Caki2 (cell line): ENCODE measurements at places on chromosomes 5 and 9.

DNA sequence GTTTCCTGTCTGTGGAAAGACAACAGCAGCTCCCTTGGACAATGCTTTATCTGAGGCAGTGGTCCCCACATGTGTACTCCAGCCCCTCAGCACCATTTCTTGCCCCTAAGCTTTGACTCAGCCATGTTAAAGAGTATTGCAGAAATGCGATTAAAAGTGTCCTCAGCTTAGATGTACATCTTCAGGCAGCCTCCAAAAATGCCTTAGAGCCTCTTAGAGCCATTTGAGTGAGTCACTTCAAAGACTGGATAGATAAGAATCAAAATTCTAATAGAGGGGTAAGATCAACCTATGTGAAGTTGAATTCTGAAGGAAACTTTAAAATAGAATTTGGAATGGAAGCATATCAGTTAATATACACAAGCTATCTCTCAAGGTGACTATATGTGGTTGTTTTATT, 296.3 kb downstream of the ADAMTS6 start:
- DNase-seq = no peak

- no peak for DNase-seq
Measured at GRCh38 chr5:943201-943917, 50.7 kb downstream of the TRIP13 start.

DNA sequence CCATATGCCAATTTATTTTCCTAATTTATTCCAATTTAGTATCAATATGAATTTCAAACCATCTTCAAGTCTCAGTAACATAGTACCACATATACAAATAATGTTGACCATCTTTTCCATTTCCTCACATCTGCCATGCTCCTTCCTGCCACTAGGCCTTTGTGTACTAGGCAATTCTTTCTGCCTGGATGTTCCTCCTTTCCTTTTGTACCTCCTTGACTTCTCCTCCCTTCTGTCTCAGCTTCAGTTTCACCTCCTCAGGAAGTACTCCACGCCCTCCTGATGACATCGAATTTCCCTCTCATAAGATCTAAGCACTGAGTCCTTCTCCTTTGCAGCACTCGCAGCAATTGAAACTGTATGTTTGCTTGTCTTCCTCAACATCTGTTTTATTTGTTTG, 53.9 kb downstream of the MEF2C start:
- no peak for DNase-seq

DNA sequence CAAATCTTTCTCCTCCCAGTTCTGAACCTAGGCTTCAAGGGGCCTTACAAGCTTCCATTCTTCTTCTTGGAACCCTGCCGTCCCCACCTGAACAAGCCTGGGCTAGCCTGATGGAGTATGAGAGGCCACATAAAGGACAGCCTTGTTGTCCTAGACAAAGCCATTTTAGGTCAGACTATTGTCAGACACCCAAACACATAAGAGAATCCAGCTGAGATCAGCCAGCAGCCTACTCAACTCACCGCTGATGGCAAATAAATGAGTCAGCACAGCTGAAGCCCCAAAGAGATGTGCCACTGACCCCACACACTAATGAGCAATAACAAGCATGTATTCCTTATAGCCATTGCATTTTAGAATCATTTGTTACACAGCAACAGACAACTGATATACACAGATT, 33.8 kb downstream of the SVEP1 start:
- DNase-seq = peak; percentile 51

DNA sequence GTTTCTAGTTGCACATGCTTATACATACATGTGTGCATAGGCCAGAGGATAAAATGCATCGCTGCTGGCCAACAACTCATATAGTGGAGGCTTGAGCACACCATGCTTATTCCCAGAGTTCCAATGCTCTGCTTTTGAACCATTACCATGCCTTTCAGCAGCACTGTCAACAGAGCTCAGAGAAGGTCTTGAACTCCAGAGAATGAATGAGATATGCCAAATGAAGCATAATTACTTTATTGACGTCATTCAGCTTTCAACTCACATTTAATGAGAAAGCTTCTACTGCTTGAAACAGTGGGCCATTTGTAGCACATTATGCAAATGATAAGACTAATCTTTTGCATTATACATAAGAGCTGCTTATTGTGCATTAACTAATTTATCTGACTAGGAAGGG, 765.3 kb upstream of the GRAMD2B start:
- DNase-seq = no peak

- no peak for DNase-seq
Measured at GRCh38 chr9:37295178-37295577, 127.3 kb upstream of the GRHPR start.

- DNase-seq = peak; percentile 63
Measured at GRCh38 chr5:76337953-76338451, 65.1 kb upstream of the IQGAP2 start.

GRCh38 chr9:113502427-113503034, 39.0 kb downstream of the RGS3 start:
- DNase-seq = no peak

DNA sequence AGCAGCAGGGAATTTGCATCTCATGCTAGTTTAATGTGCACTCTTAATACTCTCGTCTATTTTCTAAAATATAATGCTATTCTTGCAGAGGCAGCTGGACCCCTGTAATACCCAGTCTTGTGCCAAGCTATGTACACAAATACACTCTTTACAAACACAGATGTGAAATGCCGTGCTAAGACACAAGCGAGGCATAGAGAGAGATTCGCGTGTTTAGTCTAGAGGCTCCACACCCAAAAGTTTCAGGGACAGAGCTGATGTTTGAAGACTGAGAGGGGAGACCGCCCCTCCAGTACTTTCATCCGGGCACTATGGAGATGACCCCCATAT, 1.2 kb downstream of the DPYSL3 start:
- peak; percentile 42 for DNase-seq

GRCh38 chr9:107237873-107238272, 45.2 kb upstream of the RAD23B start:
- DNase-seq = no peak

DNA sequence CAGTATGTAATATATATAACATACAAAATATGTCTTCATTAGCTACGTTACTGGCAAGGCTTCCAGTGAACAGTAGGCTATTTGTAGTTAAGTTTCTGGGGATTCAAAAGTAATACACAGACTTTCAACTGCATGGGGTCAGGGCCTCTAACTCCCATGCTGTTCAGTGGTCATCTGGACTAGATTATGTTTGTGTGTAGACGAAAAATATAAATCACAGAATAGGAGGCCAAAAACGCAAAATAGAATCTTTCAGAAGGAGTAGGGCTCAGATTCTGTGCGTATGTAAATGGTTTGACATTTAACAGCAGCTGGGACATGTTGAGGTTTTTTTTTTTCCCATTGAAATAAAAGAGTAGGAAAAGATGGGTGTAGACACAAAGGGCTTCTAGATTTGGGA, 1048.7 kb upstream of the WWC1 start:
- DNase-seq = no peak

- no peak for DNase-seq
Measured at GRCh38 chr5:60346393-60346792, 353.6 kb downstream of the DEPDC1B start.

GRCh38 chr9:94212091-94212490, 47.0 kb upstream of the ZNF169 start:
- no peak for DNase-seq

GRCh38 chr5:385321-385720, 57.7 kb upstream of the EXOC3 start:
- no peak for DNase-seq

GRCh38 chr5:93674866-93675459, 66.4 kb downstream of the POU5F2 start:
- DNase-seq = no peak

DNA sequence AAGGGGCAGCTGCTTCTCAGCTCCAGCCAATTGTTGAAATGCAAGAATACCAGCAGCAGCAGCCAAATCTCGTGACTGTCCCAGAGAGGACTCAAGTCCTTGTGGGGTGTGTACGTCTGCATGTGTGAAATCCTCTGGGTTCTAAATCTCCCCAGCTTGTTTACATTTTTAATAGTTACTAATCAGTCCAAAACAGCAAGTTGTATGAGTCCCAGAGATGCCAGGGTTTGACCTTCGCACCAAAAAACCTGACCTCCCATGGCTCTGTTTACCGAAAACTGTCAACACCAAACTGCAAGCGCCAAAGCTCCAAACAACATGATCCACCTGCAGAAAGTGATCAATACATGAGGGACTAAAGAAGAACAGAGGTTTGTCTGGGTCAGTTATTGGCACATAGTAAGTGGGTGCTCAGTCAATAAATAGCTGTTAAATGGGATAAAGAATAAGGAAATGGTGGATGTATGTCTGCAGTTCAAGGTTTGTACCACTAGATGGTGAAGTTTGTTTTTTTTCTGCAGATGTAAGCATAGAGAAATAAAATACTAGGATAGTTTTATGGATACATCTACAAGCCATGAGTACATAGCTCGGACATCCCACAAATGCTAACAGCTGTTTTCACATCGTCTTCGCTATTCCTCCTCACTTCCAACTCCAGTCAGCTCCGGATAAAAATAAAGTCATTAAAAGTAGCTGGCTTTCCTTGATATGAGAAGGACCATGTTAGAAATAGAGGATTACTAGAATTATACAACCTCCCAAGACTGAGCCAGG, 85.3 kb upstream of the ADRB2 start:
- peak; percentile 53 for DNase-seq

DNA sequence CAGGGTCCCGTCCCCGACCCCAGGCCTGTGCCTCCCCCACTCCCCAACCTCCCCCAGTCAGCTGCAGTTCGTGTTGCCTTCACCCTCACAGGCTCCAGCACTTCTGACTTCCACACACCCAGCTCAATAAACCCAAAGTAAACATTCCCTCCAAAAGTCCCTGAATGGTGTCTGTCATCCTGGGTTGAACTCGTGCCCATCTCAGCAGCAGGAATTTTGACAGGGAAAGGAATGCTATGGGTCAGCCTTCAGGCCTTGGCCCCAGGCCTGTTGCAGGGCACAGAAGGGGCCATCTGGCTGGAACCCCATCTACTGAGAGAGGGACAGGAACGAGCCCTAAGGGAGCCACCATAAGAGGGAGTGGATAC, 29.6 kb upstream of the CNOT6 start:
- no peak for DNase-seq

DNA sequence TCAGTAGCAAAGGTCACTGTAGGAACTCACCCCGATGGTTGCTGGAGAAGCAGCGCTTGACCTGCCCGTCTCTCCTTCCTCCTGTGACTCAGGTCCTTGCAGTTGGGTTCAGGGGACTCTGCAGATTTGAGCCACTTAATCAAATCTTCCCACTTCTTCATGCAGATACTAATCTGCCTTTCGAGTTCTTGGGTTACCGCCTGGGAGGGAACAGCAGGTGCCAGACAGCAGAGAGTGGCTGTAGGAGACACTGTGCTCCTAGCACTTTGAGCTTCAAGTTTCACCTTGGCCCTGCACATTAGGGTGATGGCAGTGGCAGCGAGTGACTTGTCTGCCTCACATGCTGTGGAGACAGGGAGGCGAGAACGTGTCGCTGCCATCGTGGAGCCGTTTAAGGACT, 478.3 kb downstream of the PSAT1 start:
- DNase-seq = no peak

- no peak for DNase-seq
Measured at GRCh38 chr9:113935677-113936380, 59.7 kb downstream of the ZNF618 start.

DNA sequence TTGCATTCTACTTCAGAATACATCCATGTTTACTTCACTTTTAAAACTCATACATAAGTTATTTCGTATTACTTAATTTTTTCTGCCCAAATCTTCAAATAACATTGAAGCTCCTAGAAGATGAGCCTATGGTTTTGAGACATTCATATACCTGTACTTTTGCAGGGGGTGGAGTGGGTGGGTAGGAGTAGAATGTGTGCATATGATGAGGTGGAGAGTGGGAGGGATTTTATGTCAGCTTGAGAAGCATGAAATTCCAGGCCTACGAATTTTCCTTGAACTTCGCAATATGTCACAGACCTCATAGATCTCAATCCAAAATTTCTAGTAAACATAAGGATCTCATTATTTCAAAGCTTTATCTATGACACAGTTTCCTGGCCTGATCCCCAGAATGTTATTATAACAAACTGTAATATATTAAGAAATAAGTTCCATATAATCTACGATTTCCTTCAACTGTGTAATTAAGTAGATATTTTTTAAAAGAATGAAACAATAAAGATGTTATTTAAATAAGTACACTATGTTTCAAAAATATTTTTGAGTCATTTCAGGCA, 19.7 kb upstream of the MOB3B start:
- no peak for DNase-seq

DNA sequence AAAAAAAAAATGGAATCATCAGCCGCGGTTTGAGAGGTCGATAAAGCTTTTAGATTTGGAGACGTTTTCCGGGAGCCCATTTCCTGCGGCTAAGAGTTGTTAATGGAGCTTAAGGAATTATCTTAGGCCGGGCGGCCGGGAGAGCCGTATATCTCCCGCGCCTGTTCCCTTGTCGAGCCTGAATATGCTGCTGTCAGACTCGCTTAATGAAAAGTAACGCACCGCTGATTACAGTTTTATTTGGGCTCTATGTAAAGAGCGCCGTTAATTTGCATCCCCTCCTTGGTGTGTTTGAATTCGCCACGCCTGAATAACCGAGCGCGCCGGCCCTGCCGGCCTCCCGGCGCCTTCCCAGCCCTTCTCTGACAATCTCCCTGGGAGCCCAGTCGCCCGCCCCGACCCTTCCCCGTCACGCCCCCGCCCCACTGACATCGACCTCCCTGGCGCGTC, 7.9 kb downstream of the IRX4 start:
- no peak for DNase-seq

- no peak for DNase-seq
Measured at GRCh38 chr5:74127381-74128320, 501.7 kb downstream of the ARHGEF28 start.

- DNase-seq = no peak
Measured at GRCh38 chr5:160303690-160304089, 8.7 kb downstream of the CCNJL start.

- DNase-seq = no peak
Measured at GRCh38 chr9:98977246-98977714, 33.6 kb downstream of the COL15A1 start.

DNA sequence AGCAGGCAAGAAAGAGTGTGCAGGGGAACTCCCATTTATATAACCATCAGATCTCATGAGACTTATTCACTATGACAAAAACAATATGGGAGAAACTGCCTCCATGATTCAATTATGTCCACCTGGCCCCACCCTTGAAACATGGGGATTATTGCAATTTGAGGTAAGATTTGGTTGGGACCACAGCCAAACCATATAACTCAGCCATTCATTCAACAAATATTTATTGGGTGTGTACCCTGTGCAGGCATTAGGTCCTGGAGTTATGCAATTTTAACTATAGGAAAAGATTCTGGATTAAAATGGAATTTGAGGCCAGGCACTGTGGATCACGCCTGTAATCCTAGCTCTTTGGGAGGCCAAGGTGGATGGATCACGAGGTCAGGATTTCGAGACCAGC, 124.2 kb upstream of the GAS1 start:
- DNase-seq = no peak

GRCh38 chr5:74357827-74358226, 282.7 kb downstream of the ENC1 start:
- DNase-seq = no peak

GRCh38 chr5:60077292-60077691, 183.8 kb upstream of the PDE4D start:
- no peak for DNase-seq

GRCh38 chr5:31048282-31049270, 144.9 kb upstream of the CDH6 start:
- DNase-seq = no peak

GRCh38 chr5:78811866-78812265, 163.3 kb upstream of the LHFPL2 start:
- no peak for DNase-seq

GRCh38 chr9:69555802-69556201, 116.4 kb downstream of the APBA1 start:
- DNase-seq = no peak

GRCh38 chr5:39661026-39661779, 236.4 kb upstream of the DAB2 start:
- no peak for DNase-seq

- peak; percentile 59 for DNase-seq
Measured at GRCh38 chr5:75049456-75050351, 2.7 kb downstream of the GCNT4 start.
